ENCODE measurements at places on chromosomes 7 and 10. TPM values are rescaled to one million over a fixed set of nuclear protein-coding genes. Genes with fewer than 3 reads are reported as not detected.

Gene SORBS1
- 4.2 TPM for total RNA-seq

Gene IRF5
- 2.9 TPM for total RNA-seq

Gene GPR146
- total RNA-seq = 7.8 TPM

Gene TNS3
- 34.6 TPM for total RNA-seq

Gene PKD2L1
- not detected for total RNA-seq

Gene CH25H
- 6.7 TPM for total RNA-seq

Gene TAS2R39
- not detected for total RNA-seq

Measured in mammary microvascular endothelial cell (primary cell).